Osteoblast (primary cell): ENCODE measurements at places on chromosomes 2 and 18. TPM values are rescaled to one million over a fixed set of nuclear protein-coding genes. Genes with fewer than 3 reads are reported as not detected.

- no peak overlapping the region for H3K4me3 ChIP-seq
- no peak for DNase-seq
- no peaks in the 10 kb centered on the region for H3K36me3 ChIP-seq
- H3K4me1 ChIP-seq = peaks cover 4% of the 10 kb centered on the region
These were observed 6.0 kb downstream of the RPIA start for GRCh38 chr2:88697370-88698026.

DNA sequence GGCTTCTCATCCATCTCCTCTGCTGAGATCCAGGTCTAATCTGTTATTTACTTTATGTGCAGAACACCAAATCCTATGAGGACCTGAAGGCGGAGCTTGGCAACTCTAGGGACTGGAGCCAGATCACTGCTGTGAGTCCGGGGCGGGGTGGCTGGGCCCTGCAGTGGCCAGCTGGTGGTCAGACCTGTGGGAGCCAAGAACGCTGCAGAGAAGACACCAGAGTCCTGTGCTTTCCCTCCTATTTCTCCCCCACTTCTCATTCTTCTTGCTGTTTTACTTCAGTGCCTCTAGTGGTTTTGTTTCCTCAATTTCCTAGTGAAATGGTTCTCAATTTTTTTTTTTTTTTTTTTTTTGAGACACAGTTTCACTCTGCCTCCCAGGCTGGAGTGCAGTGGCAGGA is 19.7 kb downstream of the VIL1 start:
- H3K36me3 ChIP-seq = no peaks in the 10 kb centered on the region
- no peaks in the 10 kb centered on the region for H3K4me1 ChIP-seq
- DNase-seq = peak; percentile 19
- no peak overlapping the region for H3K27ac ChIP-seq
- H3K27me3 ChIP-seq = no peaks in the 10 kb centered on the region
- H3K4me3 ChIP-seq = no peak overlapping the region

- H3K4me1 ChIP-seq = no peaks in the 10 kb centered on the region
- DNase-seq = no peak
- no peak overlapping the region for H3K27ac ChIP-seq
- no peaks in the 10 kb centered on the region for H3K27me3 ChIP-seq
- H3K4me3 ChIP-seq = no peak overlapping the region
These were observed 710.4 kb downstream of the SLC4A3 start for GRCh38 chr2:220337611-220338440.

The PFN4 gene
- 0.88 TPM in 1 of 2 replicates, not detected in the other for total RNA-seq

DNA sequence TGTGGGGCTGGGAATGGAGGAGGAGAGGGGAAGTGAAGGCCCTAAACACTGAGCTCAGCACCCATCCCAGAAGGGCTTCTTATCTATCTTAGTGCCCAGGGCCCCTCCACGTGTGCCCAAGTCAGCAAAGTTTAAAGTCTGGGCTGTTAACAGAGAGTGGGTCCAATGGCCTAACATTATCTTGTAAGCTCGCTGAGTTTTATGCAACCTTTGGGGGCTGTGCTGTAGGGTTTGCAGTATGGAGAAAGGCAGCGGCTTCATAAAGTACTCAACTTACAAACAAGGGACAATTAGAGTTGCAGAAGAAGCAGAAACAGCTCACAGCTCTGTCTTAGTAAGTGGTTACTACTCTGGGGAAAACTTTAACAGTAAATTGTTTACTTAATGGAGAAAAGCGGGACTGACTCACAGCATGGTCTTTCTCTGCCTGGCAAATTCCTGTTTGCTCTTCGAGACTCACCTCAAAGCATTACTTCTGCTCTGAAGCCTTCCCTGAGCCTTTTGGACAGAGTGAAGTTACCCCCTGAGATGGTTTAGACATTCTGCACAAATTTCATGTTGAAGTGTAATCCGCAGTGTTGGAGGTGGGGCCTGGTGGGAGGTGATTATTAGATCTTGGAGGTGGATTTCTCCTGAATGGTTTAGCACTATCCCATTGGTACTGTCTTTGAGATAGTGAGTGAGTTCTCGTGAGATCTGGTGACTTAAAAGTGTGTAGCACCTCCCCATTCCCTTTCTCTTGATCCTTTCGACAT is 9.0 kb downstream of the ENOSF1 start:
- DNase-seq = peak; percentile 89
- peaks cover 19% of the 10 kb centered on the region for H3K36me3 ChIP-seq
- peaks cover 19% of the 10 kb centered on the region for H3K4me1 ChIP-seq
- peak overlapping the region; percentile 52 for H3K4me3 ChIP-seq
- H3K27me3 ChIP-seq = no peaks in the 10 kb centered on the region

- H3K36me3 ChIP-seq = no peaks in the 10 kb centered on the region
- H3K27ac ChIP-seq = no peak overlapping the region
- DNase-seq = no peak
- H3K4me1 ChIP-seq = no peaks in the 10 kb centered on the region
- H3K27me3 ChIP-seq = no peaks in the 10 kb centered on the region
These were observed 33.5 kb upstream of the CD226 start for GRCh38 chr18:69980982-69981804.

DNA sequence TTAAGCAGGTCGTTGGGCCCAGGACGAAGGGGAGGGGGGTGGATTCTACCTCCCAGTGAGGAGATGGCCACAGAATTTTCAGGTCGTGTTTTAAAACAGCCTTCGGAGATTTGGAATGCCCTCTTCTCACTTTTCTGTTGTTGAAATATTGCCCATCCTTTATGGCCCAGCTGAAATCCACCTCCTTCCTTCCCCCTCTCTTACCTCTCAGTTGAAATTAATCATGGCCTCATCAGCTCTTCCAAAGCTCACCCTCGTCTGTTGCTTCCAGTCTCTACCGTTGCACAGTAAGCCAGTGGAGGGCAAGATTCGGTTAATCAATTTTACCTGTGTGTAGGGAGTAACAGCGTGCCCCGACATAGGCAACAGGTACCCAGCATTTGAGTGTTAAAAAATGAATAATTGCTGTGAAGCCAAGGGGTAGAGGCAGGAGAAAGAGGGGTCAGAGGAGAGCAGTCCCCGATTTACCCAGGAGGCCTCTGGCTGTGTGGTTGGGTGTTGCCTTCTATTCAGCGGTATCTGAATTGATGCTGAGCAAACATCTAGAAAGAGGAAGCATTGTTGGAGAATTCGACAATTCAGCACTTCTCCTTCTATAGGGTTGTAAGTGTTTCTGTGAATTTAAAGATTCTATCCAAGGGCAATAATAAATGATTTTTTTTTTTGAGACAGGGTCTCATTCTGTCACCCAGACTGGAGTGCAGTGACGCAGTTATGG is 8.6 kb upstream of the PDIA6 start:
- H3K27ac ChIP-seq = no peak overlapping the region
- H3K27me3 ChIP-seq = peaks cover 81% of the 10 kb centered on the region
- peak; percentile 59 for DNase-seq
- no peak overlapping the region for H3K4me3 ChIP-seq
- no peaks in the 10 kb centered on the region for H3K36me3 ChIP-seq

- peaks cover 12% of the 10 kb centered on the region for H3K4me1 ChIP-seq
- H3K4me3 ChIP-seq = no peak overlapping the region
- no peak overlapping the region for H3K27ac ChIP-seq
These were observed 38.8 kb downstream of the ACSL3 start for GRCh38 chr2:222899413-222900181.

DNA sequence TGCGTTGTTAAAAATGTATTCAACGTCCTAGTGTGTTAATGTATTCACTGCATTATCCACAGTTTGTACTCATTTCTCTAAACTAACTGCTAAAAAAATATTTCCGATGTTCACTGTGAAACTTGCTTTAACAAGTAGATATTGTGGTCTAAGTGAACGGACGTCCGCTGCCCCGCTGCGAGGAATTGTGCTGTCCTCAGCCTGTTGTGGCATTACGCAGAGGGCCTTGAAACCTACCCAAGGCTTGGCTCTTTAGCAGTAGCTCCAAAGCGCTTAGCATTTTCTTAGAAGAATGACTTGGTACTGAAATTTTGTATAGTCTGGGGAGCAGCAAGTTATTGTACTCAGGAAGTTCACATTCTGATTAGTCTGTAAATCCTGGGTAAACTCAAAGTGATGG is 136.5 kb upstream of the SP5 start:
- H3K4me1 ChIP-seq = no peaks in the 10 kb centered on the region
- no peaks in the 10 kb centered on the region for H3K27me3 ChIP-seq
- H3K4me3 ChIP-seq = no peak overlapping the region
- H3K27ac ChIP-seq = no peak overlapping the region
- no peaks in the 10 kb centered on the region for H3K36me3 ChIP-seq
- no peak for DNase-seq

- H3K4me1 ChIP-seq = peaks cover 4% of the 10 kb centered on the region
- H3K27me3 ChIP-seq = no peaks in the 10 kb centered on the region
- DNase-seq = no peak
- H3K4me3 ChIP-seq = no peak overlapping the region
- no peak overlapping the region for H3K27ac ChIP-seq
These were observed 440.8 kb upstream of the CDH20 start for GRCh38 chr18:60892441-60892840.

The TAF4B gene
- total RNA-seq = 4.7 and 5.1 TPM in 2 replicates

- H3K4me1 ChIP-seq = no peaks in the 10 kb centered on the region
- DNase-seq = no peak
- H3K27me3 ChIP-seq = no peaks in the 10 kb centered on the region
- no peak overlapping the region for H3K4me3 ChIP-seq
These were observed 47.1 kb upstream of the RMND5A start for GRCh38 chr2:86673011-86673410.

GRCh38 chr2:153487448-153487847 is 8.9 kb upstream of the RPRM start:
- no peaks in the 10 kb centered on the region for H3K36me3 ChIP-seq
- H3K27me3 ChIP-seq = no peaks in the 10 kb centered on the region
- DNase-seq = no peak
- H3K27ac ChIP-seq = no peak overlapping the region
- no peak overlapping the region for H3K4me3 ChIP-seq

The GAL3ST2 gene
- total RNA-seq = 0.29 and 0.36 TPM in 2 replicates

The ANKRD36 gene
- 27.9 and 35.9 TPM in 2 replicates for total RNA-seq

The RPS27A gene
- 641 and 683 TPM in 2 replicates for total RNA-seq

The TDRD15 gene
- total RNA-seq = not detected in 2 replicates

- no peaks in the 10 kb centered on the region for H3K27me3 ChIP-seq
- no peaks in the 10 kb centered on the region for H3K36me3 ChIP-seq
- DNase-seq = no peak
- H3K27ac ChIP-seq = no peak overlapping the region
- H3K4me3 ChIP-seq = no peak overlapping the region
These were observed 193.0 kb downstream of the TXNL1 start for GRCh38 chr18:56445422-56445821.

The WIPF1 gene
- total RNA-seq = 17.7 and 18.0 TPM in 2 replicates

GRCh38 chr18:4260107-4260506 is 195.0 kb downstream of the DLGAP1 start:
- H3K27ac ChIP-seq = no peak overlapping the region
- no peak for DNase-seq
- no peaks in the 10 kb centered on the region for H3K36me3 ChIP-seq

The TXNL4A gene
- 53.6 and 54.6 TPM in 2 replicates for total RNA-seq

DNA sequence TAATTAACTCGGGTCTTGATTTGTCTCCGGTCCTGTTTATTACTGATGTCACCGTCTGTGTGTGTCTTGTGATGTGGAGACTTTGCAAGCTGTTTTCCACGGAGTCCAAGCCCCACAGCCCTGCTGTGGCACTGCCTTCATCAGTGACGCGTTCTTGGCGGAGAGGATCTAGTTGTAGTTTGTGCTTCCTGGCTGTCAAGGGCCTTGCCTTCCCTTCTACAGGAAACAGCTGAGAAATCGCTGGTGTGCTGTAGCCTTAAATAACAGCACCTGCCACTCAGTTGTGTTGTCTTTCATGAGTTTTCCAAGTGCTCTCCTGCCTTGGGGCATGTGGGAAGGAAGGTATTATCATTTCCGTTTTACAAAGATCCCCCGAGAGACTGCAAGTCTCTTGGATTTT is 26.3 kb downstream of the CTIF start:
- no peak overlapping the region for H3K4me3 ChIP-seq
- peaks cover 27% of the 10 kb centered on the region for H3K4me1 ChIP-seq
- H3K27me3 ChIP-seq = no peaks in the 10 kb centered on the region
- H3K27ac ChIP-seq = no peak overlapping the region
- no peak for DNase-seq

DNA sequence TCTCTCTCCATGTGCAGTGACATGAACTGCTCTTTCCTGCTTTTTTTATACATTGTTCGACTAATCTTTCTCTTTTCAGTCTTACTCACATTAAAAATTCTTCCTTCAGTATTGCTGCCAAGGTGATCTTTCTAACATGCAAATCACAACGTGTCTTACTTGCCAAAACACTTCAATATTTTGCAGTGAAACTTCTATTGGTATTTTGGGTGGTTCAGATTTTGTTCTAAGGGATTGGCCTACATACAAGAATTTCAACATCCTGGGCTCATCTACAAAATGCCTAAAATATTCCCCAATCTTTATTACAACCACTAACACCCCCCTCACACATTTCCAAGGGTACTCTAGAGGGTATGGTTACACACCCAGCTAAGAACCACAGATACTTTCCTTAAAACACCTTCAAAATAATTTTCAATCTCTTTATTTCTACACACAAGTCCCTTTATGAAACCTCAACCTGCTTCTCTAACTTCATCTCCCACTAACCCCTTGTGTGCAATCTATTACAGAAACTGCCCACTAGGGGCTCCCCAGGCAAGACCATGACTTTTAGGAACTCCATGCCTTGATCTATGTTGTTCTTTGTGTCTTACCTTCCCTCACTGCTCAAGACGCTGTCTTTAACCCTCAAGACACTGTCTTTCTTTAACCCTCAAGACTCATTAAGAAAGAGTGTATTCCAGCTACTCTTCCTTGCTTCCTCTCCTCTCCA is 50.9 kb downstream of the COL3A1 start:
- no peaks in the 10 kb centered on the region for H3K36me3 ChIP-seq
- H3K27ac ChIP-seq = peak overlapping the region; percentile 51
- no peak for DNase-seq
- peaks cover 26% of the 10 kb centered on the region for H3K4me1 ChIP-seq
- no peak overlapping the region for H3K4me3 ChIP-seq

- peaks cover 5% of the 10 kb centered on the region for H3K4me1 ChIP-seq
- no peak overlapping the region for H3K27ac ChIP-seq
- no peaks in the 10 kb centered on the region for H3K36me3 ChIP-seq
- no peak overlapping the region for H3K4me3 ChIP-seq
These were observed 2.7 kb downstream of the VSNL1 start for GRCh38 chr2:17543131-17543660.

DNA sequence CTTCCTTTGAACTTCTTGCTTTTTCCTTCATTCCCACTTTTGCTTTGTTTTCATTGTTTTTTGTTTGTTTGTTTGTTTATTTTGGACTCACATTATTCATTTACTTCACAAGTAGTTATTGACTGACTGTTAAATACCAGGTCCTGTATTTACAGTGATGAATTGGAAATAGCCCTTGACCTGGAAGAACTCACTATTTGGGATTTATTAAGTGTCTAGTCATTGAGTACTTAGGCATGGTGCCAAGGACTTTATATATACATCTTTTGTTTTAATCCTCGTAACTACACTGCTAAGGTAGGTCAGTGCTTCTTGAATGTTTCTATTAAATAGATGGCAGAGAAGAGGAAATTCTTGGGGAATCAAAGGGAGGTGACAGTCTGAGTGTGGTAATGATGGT is 11.1 kb downstream of the SPOPL start:
- H3K27ac ChIP-seq = no peak overlapping the region
- peaks cover 8% of the 10 kb centered on the region for H3K4me1 ChIP-seq

GRCh38 chr2:106314444-106314843 is 120.3 kb upstream of the UXS1 start:
- H3K27me3 ChIP-seq = no peaks in the 10 kb centered on the region
- H3K36me3 ChIP-seq = no peaks in the 10 kb centered on the region
- no peaks in the 10 kb centered on the region for H3K4me1 ChIP-seq
- no peak overlapping the region for H3K27ac ChIP-seq
- no peak for DNase-seq

- H3K27ac ChIP-seq = no peak overlapping the region
- no peaks in the 10 kb centered on the region for H3K4me1 ChIP-seq
- H3K27me3 ChIP-seq = no peaks in the 10 kb centered on the region
- no peak overlapping the region for H3K4me3 ChIP-seq
- H3K36me3 ChIP-seq = no peaks in the 10 kb centered on the region
These were observed 906.7 kb downstream of the NRXN1 start for GRCh38 chr2:50125246-50125645.
